RPMI7951 (cell line): ENCODE measurements at places on chromosomes 3 and 15. TPM values are rescaled to one million over a fixed set of nuclear protein-coding genes. Genes with fewer than 3 reads are reported as not detected.

The MME gene
- total RNA-seq = 73.8 and 77.4 TPM in 2 replicates

The CCR3 gene
- 0.10 TPM in 1 of 2 replicates, not detected in the other for total RNA-seq

The MYZAP gene
- 0.24 and 0.29 TPM in 2 replicates for total RNA-seq

The GNAT1 gene
- not detected in 2 replicates for total RNA-seq

The SPINT1 gene
- total RNA-seq = not detected in 2 replicates

The IQCH gene
- total RNA-seq = 7.0 and 11.5 TPM in 2 replicates

The THAP10 gene
- 8.4 and 9.0 TPM in 2 replicates for total RNA-seq

The FANCD2OS gene
- total RNA-seq = not detected in 2 replicates

The PLA2G4E gene
- total RNA-seq = not detected in 2 replicates

The SLITRK3 gene
- total RNA-seq = not detected in 2 replicates

The C3orf20 gene
- total RNA-seq = not detected in 2 replicates

The SLC2A2 gene
- total RNA-seq = not detected in 2 replicates

DNA sequence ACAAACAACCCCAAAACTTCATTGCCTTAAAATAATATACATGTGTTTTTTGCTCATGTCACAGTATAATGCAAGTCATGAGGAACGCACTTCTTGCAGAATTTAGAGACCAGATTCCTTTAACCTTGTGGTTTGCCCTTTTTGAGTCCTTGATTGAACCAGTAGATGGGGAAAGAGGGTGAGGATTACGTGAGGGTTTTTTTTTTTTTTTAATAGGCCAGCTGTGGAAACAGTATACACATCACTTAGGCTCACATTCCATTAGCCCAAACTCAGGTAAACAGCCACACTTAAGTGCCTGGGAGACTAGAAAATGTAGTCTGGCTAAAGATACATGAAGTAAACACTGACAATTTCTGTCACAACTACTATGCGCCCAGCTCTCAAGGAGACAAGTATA lies 114.9 kb upstream of the MLF1 start:
- DNase-seq = no peak

GRCh38 chr3:105317841-105318240 lies 48.9 kb upstream of the ALCAM start:
- no peak for DNase-seq

DNA sequence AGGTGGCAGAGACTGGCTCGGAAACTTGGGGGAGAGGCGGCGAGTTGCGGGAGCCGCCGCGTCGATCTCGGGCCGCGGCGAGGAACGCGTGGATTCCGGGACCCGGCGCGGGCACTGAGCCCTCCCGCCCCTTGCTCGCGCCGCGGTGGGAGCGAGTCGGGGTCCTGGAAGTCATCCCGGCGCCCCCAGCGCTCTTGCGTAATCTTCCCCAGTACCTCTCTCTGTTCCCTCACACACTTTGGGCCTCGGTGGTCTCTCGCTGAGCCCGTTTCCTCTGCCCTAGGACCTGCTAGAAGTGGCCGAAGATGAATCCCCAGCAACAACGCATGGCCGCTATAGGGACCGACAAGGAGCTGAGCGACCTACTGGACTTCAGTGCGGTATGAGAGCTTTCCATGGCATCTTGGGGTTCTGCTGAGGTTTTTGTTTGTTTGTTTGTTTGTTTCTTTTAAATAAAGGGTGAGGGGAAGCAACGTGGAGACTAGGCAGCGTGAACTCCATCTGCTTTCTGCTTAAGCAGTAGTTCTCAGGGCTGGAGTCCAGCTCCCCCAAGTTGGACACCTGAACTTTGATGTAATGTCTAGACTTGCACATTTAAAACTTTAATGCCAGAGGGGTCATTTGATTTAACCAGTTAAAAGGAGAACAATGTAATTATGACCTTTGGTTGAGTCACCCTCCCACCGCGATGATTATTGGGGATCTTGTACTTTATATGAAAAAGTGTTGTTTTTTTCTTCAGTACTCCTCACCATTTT lies 1.3 kb downstream of the TCF12 start:
- peak; percentile 37 for DNase-seq

DNA sequence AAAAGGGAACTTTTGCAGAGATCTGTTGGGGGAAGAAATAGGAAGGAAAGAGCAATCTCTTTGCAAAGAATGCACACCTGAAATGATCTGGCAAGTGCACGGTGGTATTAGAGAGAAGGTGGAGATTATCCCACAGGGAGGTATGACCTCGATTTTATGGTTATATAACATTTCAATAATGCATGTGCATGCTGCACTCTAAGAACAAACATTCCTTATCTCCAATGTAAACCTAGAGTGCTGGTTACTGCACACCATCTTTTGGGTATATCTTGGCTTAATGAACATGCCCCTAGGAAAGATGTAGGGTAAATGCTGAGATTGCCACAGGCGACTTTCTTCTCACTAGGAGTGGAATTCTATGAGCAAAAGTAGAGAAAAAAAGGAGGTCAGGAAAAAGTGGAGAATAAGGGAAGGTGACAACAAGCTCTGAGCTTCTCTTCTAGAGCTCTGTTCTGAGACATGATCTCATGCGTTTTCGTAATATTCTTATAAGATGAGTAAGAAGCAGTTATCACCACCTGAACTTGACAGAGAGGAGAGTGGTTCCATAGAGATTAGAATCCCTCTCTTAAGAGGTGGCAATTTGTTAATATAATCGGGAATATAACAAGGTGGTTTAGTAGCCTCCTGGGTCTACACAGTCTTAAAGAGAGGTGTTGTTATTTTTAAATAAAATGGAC lies 117.5 kb upstream of the TMC3 start:
- no peak for DNase-seq

DNA sequence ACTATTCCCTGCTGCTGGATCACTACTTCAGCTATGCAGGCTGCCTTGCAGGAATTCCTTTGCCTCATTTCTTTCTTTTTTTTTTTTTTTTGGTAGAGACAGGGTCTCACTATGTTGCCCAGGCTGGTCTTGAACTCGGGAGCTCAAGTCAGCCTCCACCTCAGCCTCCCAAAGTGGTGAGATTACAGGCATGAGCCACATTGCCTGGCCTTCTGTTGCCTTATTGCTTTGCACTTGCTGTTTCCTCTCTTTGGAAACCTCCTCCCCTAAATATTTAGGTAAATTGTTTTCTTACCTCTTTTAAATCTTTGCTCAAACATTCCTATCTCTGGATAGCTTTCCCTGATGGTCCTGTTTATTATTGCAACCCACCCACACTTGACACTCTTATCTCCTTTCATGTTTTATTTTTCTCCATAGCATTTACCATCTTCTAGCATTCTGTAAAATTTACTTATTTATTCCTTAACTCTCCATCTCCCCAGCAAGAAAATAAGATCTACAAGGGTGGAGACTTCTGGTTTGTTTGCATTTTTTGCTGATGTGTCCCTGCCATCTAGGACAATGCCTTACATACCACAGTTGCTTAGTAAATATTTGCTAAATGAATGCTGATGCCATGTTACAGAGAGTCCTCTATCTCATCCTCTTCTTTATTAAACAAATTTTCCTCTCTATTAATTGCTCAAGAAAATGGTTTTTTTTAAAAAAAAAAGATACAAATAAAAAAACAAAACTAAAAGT lies 134.8 kb downstream of the P2RY1 start:
- no peak for DNase-seq

DNA sequence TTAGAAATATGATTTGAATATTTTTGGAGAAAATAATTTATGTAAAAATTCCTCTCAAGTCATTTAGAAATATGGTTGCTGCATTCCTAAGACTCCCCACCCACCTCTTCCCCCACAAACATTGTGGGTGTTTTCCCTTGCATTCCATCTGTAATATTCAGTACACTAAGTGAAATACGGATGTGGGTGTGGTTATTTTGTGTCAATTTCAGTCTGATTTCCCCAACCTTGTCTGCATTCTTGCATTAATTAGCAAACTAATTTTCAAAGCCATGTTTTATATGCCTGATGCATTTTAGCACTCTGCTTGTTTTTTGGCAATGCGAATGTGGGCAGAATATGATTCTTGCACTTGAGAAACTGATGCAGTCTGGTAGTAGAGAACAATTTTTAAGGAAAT lies 408.3 kb upstream of the RGMA start:
- no peak for DNase-seq

GRCh38 chr3:30477149-30477921 lies 129.1 kb upstream of the TGFBR2 start:
- no peak for DNase-seq

GRCh38 chr3:171956181-171956683 lies 83.1 kb upstream of the FNDC3B start:
- DNase-seq = peak; percentile 11

DNA sequence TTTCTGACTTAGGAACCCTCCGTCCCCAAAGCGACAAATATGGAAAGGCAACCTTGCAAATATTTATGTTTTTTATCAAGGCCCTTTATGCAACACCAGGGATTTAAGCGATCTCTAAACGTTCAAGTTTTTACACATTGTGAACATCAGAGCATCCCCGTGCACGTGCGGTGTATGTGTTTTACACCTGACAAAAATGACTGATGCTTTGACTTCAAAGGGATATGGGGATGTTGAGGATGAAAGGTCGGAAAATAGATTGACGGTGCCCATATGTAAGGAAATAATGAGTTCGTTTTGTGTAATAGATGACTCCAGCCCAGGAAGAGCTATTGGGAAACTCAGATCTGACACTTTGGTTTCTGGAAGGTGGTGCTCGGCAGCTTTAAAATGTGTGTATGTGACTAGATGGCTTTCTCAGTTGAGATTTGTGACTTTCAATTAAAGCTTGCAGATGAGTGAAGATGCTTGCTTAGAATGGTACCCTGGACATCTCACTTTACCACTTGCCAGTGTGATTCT lies 866 bp downstream of the SLC49A4 start:
- no peak for DNase-seq

DNA sequence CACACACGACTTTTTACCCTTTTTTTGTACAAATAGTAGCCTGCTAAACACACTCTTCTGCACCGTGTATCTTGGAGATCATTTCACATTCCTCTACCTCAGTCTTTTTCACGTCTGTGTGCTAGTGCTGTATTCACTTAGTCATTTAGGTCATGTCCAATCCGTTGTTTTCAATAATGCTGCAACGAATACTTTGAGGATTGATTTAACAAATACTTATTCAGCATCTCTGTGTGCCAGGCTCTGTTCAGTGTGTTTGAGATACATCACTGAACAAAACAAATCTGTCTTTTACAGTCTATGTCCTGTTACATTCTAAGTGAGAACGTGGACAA lies 882 bp downstream of the JMJD7 start:
- DNase-seq = no peak

- peak; percentile 55 for DNase-seq
Measured at GRCh38 chr3:183825456-183826161, at the start of gene MAP6D1. TSS of gene MAP6D1 (minus strand) at chr3:183825577. CDS start at chr3:183825547, 30 bp downstream.

GRCh38 chr15:68378595-68378994 lies 53.4 kb downstream of the ITGA11 start:
- DNase-seq = no peak

- no peak for DNase-seq
Measured at GRCh38 chr3:76615719-76616118, 424.2 kb upstream of the ROBO2 start.

DNA sequence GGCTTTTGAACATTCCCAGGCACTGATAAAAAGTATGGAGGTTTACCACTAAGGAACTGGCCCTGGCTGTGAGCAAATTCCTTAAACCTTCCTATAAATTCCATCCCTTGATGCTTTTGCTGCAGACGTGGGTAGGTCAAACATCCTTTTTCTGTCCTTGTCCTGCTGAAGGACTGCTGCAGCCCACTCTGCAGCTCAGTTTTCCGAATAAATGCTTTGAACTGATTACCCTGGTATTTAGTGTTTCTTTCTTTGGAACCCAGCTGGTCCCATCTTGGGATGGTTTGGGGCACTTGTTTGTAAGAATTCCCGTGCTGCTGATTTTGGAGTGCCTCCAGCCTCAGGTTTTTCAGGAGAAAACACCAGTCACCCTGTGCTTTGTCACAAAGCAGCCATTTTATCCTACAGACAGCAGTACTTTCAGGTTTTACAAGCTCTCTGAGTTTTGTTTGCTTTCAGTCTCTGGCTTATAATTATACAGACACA lies 815.9 kb downstream of the VGLL3 start:
- DNase-seq = no peak

GRCh38 chr15:70048198-70048565 lies 49.5 kb downstream of the TLE3 start:
- DNase-seq = no peak

DNA sequence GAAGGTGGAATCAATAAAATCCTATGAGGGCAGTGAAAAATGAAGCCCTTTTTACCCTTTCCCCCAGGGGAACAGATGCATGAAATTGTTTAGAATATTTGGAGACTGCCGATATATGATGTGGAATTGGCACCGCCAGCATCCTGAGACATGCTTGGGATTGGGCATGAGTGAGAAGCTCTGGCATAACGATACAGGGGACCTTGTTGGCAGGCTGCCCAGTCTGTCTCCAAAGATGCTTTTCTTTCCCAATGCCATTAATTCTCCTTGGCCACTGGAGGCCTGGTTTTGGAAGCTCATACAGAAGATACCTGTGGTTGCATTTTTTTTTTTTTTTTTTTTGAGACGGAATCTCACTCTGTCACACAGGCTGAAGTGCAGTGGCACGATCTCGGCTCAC lies 800.6 kb upstream of the LMCD1 start:
- DNase-seq = no peak

DNA sequence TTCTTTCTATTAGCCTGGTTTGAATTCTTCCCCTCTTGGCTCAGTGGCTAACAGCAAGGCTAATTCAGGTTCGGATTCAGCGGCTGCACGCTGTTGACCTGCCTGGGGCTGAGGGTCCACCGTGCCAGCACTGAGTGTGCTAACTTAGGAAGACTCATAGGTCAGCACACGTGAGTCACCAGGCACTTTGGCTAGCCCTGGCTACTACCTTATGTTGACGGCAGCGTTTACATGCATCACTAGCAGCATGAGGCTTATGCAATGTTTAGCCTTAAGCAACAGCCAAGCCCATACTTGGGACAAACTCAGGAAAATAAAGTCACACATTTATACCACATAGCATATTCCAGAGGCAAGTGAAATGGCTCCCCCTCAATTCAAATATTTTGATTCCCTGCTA lies 137.7 kb downstream of the RAB11A start:
- peak; percentile 52 for DNase-seq

- peak; percentile 72 for DNase-seq
Measured at GRCh38 chr15:49865925-49866757, 245.3 kb downstream of the DTWD1 start.

DNA sequence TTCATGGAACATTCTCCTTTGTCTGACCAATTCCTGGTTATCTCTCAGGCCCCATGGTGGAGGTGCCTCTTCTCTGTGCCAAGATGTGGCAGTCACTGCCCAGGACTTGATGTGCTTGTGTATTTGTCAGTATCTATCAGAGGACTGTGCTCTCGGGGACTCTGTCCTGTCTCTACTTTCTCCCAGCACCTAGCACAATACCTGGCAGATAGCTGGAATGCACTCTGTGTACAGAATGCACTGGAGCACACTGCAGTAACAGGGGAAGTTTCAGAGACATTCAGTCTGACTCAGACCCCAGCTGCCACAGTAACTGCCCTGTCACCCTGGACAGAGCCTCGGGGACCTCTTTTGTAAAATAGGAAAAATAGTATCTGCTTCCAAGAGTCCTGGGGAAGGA lies 34.6 kb upstream of the SV2B start:
- no peak for DNase-seq
